ENCODE measurements at places on chromosomes 6 and 20.
A peak's percentile ranks its signal among the peaks of the same experiment; 100 is the strongest.

- DNase-seq: no peak
Measured at GRCh38 chr20:50469176-50469723, 40.9 kb upstream of the PTPN1 start.

- peak; percentile 71 for DNase-seq
Measured at GRCh38 chr6:34414999-34415858, 10.6 kb downstream of the RPS10 start.

- no peak for DNase-seq
Measured at GRCh38 chr20:51727872-51728271, 40.3 kb downstream of the ATP9A start.

- DNase-seq: no peak
Measured at GRCh38 chr20:60062431-60063047, 104.3 kb downstream of the CDH26 start.

- DNase-seq: peak; percentile 97
Measured at GRCh38 chr20:7841971-7842310, 98.3 kb downstream of the HAO1 start.

DNA sequence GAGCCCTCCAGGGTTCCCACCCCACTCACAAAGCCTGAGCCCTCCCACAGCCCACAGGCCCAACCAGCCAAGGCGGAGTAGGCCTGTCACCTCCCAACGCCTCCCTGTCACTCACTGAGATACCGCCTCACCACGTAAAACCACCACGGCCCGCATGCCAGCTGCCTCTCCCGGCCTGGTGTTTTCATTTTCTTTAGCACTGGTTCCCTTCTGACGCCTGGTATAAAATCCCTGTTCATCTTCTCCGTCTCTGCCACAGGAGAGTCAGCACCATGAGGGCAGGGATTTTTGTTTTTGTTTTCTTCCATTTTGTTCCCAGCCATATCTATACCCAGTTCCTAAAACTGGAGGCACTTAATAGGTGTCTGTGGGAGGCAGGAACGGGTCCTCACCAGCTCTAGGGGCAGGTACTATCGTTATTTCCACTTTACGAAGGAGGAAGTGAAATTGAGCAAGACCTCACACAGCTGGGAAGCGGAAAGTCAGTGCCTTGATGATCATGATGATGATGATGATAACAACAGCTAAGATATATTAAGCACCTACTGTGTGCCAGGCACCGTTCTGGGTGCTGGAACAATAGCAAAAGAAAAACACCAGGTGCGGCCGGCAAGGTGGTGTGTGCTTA, 58.6 kb downstream of the SNAI1 start:
- DNase-seq: no peak

- DNase-seq: no peak
Measured at GRCh38 chr20:40481337-40481736, 207.7 kb downstream of the MAFB start.

GRCh38 chr6:40535819-40536380, 51.3 kb downstream of the LRFN2 start:
- no peak for DNase-seq

DNA sequence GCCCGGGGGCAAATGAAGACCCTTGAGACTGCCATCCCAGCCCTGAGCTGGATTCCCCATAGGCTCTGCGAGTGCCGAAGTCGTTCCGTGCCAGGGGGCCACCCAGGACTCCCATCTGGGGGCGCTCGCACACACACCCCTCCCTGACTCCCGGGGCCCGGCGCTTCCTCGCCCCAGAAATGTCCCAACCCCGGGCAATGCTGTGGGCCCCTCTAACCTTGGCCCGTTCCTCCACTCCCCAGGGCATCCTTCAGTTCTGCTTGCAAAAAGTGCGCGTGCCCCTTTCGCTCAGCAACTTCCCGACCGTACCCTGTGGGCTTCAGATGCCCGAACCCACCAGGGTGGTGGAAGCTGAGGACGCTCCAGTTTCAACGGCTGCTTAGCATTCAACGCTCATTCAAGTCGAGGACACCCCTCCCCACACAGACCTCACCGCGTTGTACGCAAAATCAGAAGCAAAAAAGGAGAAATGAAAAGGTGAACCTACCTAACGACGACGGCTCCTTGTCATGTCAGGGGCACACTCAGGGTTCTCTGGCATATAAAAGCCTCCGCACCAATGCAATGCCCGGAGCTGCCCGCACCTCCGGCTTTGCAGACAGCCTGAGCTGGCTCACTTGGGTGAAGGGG, 25.3 kb downstream of the RIPOR2 start:
- no peak for DNase-seq

DNA sequence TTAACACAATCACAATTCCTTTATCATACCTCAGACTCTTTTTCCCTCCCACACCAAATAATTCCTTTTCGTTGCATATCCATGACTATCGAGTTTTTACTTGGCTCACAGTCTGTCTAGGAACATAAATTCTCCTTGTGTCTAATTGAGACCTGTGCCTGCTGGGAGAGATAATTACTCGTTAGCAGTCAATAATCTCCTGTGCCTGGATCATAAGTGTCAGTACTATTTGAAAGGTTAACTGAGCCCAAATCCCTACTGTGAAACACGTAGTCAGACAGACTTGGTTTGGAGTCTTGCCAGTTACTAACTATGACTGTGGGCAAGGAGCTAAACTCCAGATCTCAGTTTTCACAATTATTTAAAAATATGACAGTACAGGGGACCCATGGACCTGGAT, 5.7 kb upstream of the CTNNBL1 start:
- DNase-seq: no peak

GRCh38 chr20:47054945-47055344, 160.3 kb downstream of the EYA2 start:
- no peak for DNase-seq

DNA sequence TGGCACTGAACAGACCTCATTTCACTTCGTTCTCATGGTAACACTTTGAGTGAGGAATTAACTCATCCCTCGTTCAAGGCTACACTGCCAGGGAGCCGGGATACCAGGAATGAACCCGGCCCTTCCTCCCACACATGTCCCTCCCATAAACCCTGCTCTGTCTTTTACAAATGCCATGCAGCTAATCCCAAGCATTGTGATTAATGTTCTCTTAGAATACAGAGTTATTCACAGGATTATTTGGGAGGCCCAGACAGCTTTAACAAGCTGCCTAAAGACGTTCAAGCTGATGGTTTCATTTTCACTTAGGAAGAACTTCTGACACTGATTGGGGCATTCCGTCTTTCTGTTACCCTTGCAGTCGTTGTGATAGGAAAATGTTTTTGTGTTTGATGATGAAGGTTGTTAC, 42.5 kb upstream of the CD83 start:
- DNase-seq: peak; percentile 40

DNA sequence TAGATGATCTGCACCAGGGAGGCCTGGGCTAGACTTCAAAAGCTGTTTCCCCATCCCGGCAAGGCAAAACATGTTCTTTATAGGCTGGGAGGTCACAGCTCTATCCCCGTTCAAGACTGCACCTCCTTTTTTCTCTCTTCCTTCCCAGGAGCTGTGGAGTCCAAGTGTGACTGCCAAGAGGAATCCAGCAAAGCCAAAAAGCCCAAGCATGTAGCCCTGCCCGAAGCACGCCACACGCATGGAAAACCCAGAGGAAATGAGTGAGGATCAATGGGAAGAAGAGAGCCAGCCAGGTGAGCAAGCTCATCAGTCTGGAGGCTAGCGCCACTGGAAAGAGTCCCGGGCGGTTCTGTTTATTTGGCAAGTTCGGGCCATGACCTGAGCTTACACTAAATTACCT, 240.4 kb downstream of the PRL start:
- DNase-seq: peak; percentile 60

DNA sequence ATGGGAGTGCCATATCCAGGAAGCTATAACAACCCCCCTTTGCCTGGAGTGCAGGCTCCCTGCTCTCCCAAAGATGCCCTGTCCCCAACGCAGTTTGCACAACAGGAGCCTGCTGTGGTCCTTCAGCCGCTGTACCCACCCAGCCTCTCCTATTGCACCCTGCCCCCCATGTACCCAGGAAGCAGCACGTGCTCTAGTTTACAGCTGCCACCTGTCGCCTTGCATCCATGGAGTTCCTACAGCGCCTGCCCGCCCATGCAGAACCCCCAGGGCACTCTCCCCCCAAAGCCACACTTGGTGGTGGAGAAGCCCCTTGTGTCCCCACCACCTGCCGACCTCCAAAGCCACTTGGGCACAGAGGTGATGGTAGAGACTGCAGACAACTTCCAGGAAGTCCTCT, 56.7 kb upstream of the TMEM181 start:
- no peak for DNase-seq

- no peak for DNase-seq
Measured at GRCh38 chr6:125679651-125680050, 69.8 kb upstream of the HEY2 start.

DNA sequence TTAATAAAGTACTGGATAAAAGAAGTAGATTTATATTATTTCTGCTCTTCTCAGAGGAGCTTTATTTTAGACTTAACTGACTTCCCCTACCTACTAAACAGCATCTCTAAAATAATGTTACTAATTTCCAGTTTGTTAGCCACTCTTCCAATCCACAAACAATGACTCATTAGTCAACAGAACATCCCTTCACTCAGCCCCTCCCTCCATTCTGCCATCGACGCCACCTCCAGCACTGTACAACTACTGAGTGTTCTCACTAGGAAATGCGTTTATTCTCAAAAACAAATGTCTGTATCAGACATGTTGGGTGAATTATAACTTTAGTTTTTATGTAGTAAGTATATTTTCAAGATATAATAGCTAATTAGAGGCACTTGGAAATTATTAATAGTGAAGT, 427.0 kb downstream of the EYS start:
- no peak for DNase-seq

DNA sequence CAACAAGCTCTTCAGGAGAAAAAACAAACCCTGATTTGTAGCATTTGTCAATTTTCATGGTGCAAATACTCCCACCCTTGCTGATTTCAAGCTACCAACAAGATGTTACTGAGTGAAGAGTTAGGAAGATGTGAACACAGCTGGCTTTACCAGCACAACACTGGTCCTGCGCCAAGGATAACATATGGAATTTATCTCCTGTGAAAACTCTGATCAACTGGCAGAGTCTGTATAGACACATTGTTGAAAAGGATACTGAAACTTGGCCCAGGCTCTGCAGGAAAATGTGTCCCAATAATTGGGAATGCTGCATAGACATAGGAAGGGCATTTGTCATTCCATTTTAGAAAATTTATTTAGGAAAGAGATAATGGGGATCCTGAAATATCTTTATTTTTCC, 29.0 kb downstream of the OTOR start:
- no peak for DNase-seq

GRCh38 chr6:80338201-80338836, 231.8 kb downstream of the BCKDHB start:
- peak; percentile 70 for DNase-seq

DNA sequence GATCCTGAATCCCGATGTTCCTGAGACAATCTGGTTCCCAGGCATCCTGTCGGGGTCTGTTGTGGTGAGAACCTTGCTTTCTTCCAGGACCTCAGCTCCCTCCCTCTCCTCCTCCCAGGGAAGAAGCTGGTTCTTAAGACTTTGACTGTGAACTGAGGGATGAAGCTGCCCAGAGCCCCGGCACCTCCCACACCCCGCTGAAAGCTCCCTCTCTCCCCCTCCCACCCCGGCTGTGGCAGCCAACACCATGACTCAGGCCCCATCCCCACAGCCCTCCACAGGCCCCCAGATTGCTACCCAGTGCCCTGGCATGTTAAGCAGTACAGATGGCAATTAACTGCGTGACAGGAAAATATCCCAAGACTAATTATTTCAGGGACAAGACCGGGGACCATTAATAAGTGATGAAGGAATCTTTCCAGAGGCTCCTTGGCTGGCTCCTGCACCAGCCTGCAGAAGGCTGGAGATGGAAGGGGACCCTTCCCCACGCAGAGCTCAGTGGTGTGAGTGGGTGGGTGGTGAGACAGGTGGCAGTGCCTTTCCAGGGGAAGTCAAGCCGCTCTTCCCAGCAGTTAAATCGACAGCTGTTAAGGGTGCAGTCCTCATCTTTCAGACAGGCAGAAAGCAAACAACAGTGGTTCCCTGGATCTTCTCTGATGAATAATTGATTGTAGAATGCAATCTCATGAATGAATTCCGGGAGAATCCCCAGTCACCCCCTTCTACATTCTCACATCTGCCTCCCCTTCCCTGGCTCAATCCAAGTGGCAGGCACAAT, 237.9 kb downstream of the LRFN2 start:
- no peak for DNase-seq

DNA sequence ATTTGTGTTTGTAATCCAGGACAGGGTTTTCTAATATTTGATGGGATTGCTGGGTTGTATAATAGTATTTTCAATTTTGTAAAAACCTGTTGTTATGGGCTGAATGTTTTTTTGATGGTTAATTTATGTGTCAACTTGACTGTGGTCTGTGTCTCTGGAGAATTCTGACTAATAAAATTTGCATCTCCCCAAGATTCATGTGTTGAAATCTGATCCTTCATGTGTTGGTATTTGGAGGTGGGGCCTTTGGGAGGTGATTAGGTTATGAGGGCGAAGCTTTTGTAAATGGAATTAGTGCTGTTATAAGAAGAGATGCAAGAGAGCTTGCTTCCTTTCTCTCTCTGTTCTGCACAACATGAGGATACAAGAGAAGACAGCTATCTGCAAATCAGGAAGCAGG, 48.7 kb upstream of the SAMD5 start:
- DNase-seq: peak; percentile 12

DNA sequence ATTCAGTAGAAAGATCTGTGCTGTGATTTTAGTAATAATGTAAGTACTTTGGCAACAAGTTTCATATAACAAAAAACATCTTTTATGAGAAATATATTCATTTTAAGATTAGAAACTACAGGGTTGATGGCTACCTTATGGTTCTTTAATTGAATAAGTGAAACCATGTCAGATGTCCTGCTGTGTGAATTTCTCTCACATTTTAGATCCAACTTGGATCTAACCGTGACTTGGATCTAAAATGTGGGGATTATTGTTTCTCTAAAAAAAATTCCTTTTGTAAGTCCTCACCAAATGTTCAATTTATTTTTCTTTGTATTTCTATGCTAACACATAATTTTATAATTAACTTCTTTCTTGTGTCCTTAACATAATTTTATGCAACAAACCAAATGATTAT, 30.4 kb downstream of the ZC2HC1B start:
- DNase-seq: no peak

DNA sequence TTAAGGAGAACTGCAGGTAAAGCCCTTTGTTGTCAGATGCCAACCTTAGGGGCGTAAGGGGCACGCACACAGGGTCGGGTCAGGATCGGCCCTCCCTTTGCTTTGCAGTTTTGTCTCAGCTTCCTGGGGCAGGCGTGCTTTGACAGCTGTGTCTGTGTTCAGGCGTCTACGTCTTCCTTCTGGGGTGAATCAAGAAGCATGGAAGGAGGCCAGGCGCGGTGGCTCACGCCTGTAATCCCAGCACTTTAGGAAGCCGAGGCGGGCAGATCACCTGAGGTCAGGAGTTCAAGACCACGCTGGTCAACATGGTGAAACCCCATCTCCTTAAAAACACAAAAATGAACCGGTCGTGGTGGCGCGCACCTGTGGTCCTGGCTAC, 1.3 kb downstream of the ZGPAT start:
- DNase-seq: no peak

- peak; percentile 91 for DNase-seq
Measured at GRCh38 chr6:42403421-42403820, 48.3 kb downstream of the TRERF1 start.

DNA sequence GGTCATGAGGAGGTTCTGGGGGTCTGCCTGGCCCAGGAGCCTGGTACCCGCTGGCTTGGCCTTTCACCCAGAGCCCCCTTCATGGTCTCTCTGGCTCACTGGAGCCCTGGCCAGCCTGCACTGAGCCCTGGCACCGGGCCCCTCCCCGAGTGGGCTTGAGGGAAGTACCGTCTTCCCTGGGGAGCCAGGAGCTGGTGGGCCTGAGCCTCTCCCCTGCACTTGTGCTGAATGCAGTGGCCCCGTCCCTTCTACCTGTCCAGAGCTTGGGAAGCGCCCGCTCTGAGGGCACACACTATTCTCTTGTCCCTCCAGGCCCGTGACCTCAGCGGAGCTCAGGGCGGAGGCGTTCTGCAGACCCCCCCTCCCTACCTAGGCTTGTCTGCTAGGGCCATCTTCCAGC, 62.2 kb downstream of the TCP11 start:
- no peak for DNase-seq

Measured in epithelial cell of esophagus (primary cell).